ENCODE measurements at places on chromosomes 13 and 19.

DNA sequence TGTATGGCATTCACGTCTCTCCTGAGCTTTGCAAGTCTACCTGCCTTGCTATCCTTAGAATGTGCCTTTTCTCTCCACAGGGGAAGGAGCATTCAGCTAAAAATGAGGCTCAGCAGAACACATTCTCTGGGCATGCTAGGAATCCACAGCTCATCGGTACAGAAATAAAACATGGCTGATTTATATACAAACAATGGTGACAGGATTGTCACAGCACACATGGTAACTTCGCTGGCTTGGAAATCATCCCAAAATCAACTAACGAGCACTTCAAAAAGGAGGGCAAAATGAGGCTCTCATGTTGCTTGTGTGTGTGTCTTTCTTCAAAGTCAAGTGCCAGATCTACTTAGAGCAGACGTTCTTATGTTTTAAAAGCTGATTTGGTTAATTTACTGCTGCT lies 373.0 kb downstream of the FGF14 start:
- DNase-seq = no peak

- DNase-seq = no peak
These were observed 8.3 kb upstream of the KCNN4 start for GRCh38 chr19:43789029-43789428.

DNA sequence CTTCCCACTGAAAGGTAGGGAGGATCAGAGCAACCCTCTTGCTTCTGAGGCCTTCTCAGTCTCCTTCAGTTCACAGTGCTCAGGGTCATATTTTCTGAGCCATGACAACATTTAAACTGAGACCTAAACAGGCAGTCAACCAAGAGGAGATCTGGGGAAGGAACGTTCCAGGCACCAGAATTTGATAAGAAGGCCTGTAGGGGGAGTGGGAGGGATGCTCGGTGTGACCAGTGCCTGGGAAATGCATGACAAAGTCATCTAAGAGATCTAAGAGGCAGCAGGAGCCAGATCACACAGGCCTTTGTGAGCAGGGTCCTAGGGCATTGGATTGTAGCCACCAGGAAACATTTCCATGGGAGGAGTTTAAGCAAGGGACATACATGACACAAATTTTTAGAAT lies 71.6 kb downstream of the SHISA2 start:
- no peak for DNase-seq

DNA sequence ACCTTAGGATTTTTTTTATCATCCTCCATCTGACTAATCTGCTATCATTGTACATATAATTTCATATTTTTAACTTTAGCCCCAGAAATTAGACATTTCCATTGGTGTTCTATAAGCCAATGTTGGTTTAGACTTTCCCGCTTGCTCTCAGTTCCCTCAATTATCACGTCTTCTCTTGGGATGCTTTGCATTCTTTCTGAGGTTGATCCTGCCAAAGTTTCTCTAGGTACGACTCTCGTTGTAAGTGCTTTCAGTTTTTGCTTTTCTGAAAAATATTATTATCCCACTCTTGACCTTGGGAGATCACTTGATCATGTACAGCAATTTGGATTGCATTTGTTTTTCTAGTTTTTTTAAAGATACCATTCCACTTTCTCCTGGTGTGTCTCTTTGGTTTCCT lies 270.2 kb downstream of the IRS2 start:
- DNase-seq = no peak

GRCh38 chr19:9329999-9330398 lies 6.0 kb downstream of the ZNF559 start:
- no peak for DNase-seq

- no peak for DNase-seq
These were observed 24.9 kb upstream of the PIK3R2 start for GRCh38 chr19:18128044-18128443.

GRCh38 chr19:1311543-1312091 lies 25.9 kb downstream of the EFNA2 start:
- DNase-seq = no peak

- no peak for DNase-seq
These were observed 86.1 kb downstream of the TBC1D4 start for GRCh38 chr13:75395901-75396300.

GRCh38 chr13:49399801-49400472 lies 43.9 kb downstream of the CAB39L start:
- DNase-seq = no peak

DNA sequence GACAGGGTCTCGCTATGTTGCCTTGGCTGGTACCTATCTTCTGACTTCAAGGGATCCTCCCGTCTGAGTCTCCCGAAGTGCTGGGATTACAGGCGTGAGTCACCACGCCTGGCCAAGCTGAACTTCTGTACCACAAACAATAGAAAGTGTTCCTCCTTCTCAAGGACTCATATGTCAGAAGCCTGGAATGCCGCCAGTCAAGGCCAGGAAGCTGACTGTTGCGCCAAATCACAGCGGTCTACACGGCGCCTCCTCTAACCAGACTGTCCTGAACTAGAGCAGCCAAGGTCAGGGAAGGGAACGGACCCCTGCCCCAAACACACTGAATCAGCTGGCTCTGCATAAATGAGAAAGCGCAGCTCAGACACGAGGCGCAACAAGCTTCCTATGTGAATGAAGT lies 14.6 kb downstream of the RAB20 start:
- DNase-seq = no peak

GRCh38 chr13:80086304-80086721 lies 254.6 kb downstream of the SPRY2 start:
- DNase-seq = no peak

DNA sequence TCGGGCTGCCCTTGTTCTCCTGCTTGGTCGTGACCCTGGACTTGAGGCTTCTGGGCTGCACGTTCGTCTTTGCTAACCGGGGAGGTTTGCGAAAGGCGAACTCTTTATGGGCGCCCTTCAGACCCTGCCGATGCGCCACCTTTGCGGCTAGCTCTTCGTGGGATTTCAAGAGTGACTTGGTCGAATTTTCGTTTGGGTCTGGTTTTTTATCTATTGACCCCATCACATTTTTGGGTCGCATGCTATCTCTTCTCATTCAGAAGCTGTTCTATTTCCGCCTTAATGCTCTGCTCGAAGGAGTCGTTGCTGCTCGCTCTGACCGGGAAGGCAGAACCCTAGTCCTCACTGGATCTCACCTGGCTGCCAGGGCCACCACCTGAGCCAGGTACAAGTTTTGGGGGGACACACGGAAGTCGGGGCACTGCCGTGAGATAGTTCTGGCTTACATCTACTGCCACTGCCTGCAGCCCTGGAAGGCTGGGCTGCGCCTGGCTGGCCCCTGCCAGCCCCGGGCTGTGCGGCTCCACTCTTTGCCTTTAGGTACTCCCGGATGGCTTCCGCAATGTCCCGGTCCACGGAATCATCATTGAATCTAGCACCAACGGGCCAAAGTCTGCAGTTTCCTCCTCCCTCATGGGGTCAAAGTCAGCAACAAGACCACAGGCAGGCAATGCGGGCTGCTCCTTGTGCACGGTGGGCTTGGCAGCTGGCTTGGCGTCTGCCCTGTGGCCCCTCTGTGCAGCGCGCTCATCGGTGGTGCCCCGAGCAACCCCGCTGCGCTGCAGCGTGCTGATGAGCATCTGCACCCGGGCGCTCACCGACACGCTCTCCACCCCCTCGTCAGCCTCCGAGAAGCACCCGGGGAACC lies 16.2 kb downstream of the RB1 start:
- no peak for DNase-seq

GRCh38 chr13:51643105-51643881 lies 59.0 kb downstream of the WDFY2 start:
- DNase-seq = no peak

- no peak for DNase-seq
These were observed 9.7 kb downstream of the ADAT3 start for GRCh38 chr19:1914826-1915341.

GRCh38 chr13:26678796-26679195 lies 81.8 kb downstream of the GPR12 start:
- DNase-seq = no peak

DNA sequence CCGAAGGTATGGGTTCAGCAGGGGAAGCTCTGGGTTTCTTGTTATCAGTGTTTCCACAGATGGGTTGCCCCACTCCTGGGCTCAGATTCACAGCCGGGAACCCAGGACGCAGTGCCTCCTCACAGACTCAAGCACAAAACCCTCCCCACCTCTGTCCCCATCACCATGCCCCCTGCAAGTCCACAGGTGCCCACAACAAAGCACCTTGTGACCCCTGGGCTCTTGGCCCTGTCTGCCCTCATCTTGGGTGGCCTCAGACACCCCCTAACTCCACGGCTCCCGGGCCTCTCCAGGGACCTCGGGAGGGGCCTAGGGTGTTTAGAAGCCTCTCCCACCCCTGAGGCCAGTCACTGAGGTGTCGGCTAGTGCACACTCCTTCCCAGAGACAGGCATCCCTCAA lies 231.7 kb downstream of the TUBA3C start:
- DNase-seq = no peak

DNA sequence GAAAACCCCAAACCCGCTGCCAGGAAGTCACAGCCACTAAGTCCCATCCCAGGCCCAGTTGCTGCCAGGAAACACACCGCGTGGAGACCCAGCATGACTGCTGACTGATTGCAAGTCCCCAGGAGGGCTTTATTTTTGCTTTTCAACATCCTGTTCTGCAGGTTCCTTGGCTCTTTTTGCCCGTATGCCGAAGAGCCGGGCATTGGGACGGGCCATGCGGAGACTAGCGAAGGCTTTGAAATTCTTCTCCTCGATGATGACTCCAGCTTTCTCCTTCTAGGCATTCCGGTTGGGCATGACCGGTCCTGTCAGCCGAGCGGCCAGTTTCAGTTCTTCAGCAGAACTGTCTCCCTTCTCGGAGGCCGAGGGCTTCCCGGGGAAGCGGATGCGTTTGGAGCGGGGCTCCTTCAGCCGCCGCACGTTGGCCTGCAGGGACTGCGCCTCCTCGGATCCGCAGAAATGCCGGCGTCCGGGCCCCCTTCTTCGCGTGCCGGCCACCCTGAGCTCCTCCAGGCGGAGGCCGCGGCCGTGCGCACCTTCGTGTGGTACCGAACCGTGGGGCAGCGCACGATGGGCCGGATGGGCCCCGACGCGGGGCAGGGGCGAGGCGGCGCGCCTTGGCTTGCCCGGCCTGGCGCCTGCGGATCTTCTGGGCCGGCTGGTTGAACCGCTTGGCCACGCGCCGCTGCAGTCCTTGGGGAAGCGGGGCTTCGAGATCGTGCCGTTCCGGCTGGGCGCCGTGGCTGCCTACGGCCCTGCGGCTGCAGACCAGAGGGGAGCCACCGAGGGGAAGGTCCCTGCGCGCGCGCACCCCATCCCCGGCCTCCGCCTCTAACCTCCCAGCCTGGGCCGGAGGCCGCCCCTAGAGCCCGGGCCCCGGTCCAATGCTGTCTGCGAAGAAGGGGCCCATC lies 15.2 kb downstream of the ZSCAN5C start:
- no peak for DNase-seq

GRCh38 chr13:46684287-46685001 lies 112.5 kb downstream of the ESD start:
- no peak for DNase-seq

DNA sequence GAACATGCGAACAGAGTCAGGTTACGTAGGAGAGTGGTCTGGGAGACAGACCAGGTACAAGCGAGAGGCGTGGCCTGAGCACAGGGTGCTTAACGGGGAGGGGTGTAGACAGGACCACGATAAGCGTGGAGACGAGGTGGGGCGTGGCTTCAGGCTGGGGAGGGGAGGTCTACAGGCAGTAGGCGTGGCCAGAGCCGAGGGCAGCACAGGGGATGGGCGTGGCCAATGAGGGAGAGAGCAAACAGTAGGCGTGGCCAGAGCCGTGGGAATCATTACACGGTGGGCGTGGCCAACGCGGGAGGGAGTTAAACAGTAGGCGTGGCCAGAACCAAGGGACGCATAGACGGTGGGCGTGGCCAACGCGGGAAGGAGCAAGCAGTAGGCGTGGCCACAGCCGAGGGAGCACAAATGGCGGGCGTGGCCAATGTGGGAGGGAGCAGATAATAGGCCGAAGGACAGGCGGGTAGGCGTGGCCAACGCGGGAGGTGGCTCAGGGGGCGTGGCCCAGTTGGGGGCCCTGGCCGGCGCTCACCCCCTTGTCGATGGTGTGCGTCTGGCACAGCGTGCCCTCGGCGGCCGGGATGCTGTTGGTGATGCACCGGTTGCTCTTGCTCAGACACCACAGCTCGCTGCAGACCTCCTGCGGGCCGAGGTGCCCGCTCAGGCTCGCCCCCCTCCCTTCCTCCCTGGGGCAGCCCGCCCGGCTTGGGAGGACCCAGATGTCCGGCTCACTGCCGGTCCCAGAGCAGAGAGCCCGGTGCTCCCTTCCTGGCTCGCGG lies 15.2 kb upstream of the MYO1F start:
- peak; percentile 94 for DNase-seq

DNA sequence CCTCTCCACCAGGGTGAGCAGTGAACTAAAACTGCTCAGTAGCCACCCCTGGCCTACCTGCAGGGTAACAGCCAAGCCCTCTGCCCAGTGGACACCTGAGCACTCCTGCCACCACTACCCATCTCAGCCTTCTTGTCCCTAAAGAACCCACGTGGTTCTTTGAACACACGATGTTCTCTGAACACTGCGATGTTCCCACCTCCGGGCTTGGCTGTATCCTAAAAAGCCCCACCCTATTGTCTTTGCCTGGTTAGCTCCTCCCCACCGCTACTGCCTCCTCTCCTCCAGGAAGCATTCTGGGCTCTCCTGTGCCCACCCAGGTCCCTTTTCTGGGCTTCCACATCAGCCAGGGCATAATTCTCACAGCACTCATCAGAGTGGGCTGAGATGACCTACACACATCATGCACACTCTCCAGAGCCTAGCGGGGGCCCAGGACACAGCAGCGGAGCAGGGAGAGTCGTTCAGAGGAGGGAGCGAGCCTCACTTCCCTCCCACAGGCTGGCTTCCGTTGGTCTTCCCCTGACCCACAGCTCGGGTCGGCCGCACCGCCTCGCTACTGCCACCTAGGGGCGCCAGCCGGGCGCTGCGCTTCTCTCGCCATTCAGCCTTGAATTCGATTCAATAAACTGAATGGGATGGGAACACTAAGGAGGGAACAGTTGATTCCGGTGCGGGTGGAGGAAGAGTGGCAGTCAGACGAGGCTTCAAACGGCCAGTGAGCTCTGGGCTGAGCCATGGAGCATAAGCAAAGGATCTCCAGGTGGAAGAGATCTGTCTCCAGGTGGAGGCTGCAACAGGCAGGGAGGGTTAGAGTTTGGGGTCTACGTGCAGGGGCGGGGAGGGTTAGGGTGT lies 3.2 kb downstream of the ELAVL1 start:
- DNase-seq = peak; percentile 70

- DNase-seq = no peak
These were observed 6.3 kb downstream of the GPR180 start for GRCh38 chr13:94607939-94608338.

DNA sequence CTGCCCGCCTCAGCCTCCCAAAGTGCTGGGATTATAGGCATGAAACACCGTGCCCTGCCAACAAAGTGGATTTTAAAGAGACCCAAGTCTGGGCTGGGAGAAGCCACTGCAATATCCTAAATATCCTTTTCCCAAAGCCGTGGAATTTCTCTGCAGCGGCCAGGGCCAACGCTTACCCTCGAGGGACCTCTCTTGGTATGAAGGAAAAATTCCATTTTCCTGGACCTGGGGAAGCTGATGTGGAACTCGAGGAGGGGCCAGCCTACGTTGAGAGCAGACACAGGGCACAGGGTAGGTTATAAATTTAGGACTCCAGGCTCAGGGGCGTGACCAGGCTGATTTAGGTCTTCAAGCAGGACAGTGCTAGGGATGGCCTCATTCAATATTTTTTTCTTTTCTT lies 17.7 kb upstream of the UPF1 start:
- no peak for DNase-seq
